Activated CD4-positive, alpha-beta T cell treated with anti-CD3 and anti-CD28 coated beads, Interleukin-2, amount 10 ng/mL, durations not matched to agents 7 days and 5 days (primary cell): ENCODE measurements at places on chromosomes 5 and 9.

DNA sequence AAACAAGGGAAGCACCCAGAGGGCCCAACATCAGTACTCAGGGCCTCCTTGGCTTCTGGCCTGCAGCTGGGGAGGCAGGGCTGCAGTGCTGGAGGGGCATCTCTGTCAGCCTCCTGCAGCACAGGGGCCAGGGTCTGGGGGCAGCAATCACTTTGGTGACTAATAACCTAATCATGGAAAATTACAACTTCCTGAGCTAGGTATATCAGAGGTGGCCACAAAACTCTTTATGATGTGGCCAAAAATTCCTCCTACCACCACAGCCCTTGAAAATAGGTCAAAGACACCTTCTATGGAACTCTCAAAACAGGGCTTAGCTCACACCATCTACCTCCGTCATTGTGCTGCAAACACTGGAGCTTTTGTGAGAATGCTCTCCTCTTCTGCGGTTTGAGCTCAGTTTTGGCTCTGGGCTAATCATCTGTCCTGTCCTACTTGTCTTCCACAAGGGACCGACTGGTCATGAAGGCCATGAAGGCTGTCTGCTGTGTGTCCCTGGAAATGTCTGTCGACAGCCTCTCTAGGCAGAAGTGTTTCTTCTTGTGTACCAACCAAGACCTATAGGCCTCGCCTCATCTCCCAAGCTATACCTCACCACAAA, 28.6 kb downstream of the CSF2 start:
- DNase-seq: no peak

- DNase-seq: no peak
Measured at GRCh38 chr9:122007837-122008236, 85.3 kb downstream of the TTLL11 start.

DNA sequence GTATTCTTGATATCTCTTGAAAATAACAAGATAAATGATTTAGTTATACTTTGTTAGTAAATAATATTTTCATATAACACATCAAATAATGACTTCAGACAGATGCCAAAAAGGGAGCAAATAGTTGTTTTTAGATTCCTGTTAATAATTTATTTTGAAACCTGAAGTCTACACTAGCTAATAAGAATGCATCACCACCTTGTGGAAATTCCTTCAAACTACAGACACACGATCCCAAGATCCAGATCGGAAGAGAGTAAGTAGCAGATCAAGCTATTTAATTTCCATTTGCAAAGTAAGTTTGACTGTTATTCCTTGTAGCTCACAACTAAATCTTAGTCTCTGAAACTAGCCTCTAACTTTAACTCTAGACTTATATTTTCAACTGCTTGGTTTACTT, 35.5 kb upstream of the ISL1 start:
- DNase-seq: no peak

DNA sequence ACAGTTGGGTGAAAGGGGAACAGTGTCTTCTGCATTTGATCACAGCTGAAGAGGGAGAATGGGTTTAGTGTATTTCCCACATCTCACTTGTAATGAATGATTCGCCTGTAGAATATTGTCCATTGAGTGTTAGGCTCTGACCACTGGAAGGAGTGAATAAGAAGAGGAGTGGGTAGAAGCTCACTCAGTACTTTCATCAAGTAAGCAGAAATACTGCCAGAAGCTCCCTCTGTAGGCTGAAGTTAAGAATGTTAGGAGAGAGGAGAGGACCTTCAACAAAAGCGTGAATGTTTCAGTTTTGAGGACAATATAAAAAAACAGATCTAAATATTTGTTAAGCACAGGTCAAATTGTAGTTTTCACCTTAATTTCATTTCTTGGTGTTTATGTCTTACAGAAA, 27.5 kb downstream of the FSD1L start:
- no peak for DNase-seq

- DNase-seq: no peak
Measured at GRCh38 chr9:126561582-126561981, 52.1 kb upstream of the LMX1B start.

- no peak for DNase-seq
Measured at GRCh38 chr9:14478175-14479162, 164.5 kb upstream of the NFIB start.

- no peak for DNase-seq
Measured at GRCh38 chr5:35799753-35800152, 56.9 kb upstream of the IL7R start.

DNA sequence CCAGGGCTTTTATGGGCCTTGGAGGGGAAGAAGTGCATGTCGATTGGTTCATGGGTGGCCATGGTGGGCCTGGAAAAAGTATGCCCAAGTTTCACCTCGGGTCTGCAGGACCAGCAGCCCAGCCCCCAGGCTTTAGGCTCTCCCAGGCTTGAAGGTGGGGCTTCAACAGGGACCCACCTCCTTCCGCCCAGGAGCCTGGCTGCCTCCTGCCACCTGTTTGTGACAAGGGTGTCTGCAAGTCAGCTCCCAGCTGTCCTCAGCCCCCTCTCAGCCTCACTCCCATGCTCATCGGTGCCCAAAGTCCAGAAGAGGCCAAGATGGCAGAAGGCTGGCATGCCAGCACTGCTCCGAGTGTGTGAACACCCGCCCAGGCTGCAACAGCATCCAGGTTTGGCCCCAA, 1063.2 kb upstream of the ACO1 start:
- DNase-seq: no peak

GRCh38 chr9:99818500-99818899, 3.2 kb upstream of the NR4A3 start:
- no peak for DNase-seq

GRCh38 chr5:151663617-151664293, 23.0 kb downstream of the SPARC start:
- DNase-seq: no peak

DNA sequence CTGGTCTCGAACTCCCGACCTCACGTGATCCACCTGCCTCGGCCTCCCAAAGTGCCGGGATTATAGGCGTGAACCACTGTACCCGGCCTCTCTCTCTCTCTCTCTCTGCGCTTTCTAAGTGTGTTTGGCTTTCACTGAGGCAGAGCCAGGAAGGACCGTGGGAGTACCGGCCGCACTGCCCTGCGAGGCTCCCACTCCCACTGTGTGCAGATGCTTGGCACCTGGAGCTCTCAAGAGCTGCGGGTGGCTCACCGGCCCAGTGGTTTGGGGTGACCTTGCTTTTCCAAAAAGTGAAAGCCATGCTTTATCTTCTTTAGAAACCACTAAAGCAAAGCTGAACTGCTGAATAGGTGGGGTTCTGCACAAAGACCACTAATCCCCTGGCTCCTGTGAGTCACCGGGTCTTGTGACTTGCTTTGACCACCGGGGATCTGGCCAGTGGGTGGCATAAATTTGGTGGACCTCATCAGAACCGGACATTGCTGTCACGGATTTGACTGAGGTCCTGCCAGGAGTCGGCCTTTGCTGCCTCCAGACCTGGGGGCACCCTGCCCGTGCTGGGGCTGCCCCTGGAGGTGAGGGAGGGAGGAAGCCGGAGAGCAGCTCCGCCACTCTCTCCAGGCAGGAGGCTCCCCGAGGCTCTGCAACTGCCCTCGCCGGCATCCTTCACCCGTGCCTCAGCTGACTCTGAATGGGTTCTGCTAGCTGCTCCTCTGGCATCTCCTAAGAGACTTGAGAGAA, 228.9 kb downstream of the FANCC start:
- no peak for DNase-seq

DNA sequence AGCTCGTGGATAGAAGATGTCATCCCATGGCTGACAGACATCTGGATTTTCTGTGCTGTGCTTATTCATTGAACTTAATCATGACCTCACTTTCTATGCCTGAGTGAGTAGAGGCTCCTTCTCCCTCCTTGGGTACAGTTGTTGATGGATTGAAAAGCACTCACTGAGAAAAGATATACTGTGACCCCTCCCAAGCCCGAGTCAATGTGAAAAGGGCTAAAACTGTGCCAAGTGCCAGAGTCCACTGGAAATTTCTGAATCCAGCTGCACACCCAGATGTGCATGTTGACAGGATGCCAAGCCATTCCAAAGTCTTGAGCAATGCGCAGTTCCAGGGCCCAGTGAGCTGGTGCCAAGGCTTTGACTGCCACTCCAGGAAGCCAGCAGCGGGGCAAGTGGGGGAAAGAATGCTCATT, 473.0 kb downstream of the NTRK2 start:
- no peak for DNase-seq

- no peak for DNase-seq
Measured at GRCh38 chr9:94148419-94148818, 64.2 kb downstream of the PTPDC1 start.

DNA sequence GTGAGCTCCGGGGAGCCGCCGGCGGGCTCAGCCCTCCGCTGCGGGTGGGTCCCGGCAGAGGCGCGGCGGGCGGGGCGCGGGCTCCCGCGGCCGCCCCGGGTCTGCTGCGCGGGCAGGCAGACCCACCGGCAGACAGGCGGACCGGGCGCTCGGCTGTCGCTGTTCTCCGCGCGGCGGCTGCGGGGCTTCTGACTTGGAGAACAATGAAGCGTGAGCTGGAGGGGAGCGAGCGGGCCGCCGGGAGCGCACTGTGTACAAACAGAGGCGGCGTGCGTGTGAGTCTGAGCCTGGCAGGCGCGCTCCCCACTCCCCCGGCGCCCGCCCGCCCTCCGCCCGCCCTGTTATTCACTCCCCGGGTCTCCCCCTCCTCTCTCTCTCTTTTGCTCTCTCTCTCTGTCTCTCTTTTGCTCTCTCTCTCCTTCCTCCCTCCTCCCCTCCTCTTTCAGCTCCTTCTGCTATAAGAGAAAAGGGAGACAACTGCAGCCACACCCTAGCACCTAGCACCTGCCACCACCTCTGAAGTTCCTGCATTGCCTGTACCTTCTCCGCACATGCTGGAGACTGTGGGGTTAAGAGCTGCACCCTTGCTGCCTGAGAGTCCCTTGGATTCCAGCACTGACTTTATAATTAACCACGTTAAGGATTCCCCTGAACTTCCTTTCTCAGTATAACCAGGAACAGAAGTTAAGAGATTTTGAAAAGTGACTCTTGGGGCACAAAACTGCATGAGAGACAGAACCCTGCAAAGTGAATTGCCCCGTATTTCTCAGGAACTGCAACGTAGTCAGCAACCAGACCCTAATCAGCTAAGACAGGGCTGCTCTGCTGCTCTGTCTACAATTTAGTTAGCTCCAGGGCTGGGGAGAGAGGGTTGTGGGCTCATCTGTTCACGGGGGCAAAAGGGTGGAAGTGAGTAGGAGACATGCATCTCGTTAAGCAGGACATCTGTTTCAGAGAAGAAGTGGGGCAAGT, at the start of gene EDIL3:
EDIL3 (minus strand) TSS at position 277 of the 972 bp plus-strand sequence. CDS start 506 bp downstream, outside the sequence.
- DNase-seq: no peak

- DNase-seq: no peak
Measured at GRCh38 chr5:128253161-128253560, 169.6 kb downstream of the SLC12A2 start.

DNA sequence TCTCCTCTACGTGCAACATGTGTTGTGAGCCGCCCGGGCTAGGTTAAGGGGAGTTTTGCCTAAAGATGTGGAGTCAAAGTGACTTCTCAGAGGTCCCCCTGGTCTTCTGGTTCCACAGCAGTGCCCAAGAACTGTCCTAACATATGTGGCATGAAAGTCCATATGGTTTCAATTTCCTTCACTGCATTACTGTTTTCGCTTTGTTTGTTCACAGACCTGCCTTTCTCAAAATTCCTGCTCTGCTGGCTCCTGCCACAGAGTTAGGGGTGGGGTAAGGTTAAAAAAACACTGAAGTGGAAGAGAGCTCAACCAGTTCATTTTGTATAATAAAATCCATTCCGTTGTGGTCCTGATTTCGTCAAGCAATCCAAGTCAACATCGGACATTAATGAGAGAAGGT, 289.4 kb downstream of the DMAC1 start:
- DNase-seq: no peak

DNA sequence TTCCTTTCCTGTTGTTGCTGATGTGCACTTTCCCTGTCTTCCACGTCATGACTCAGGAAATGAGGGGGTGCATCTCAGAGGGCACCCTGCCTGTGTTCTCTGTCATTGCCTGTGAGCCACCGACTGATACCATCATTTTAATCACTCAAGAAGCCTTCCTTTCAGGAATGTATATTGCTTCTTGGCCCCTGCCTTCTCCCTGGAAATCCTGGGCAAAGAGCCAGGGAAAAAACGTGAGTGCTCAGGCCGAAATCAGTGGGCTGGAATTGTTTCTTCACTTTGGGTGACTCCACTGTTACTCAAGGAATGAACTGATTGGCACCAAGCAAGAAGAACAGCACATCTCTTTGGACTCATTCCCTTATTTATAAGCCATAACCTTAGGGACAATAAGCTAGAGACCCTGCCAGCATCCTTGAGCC, 126.1 kb downstream of the SNX18 start:
- no peak for DNase-seq

- DNase-seq: no peak
Measured at GRCh38 chr9:77422969-77423368, 225.2 kb downstream of the GNA14 start.

GRCh38 chr5:126414874-126415502, 8.2 kb upstream of the GRAMD2B start:
- no peak for DNase-seq

GRCh38 chr5:39547553-39548154, 122.9 kb upstream of the DAB2 start:
- peak; percentile 28 for DNase-seq

DNA sequence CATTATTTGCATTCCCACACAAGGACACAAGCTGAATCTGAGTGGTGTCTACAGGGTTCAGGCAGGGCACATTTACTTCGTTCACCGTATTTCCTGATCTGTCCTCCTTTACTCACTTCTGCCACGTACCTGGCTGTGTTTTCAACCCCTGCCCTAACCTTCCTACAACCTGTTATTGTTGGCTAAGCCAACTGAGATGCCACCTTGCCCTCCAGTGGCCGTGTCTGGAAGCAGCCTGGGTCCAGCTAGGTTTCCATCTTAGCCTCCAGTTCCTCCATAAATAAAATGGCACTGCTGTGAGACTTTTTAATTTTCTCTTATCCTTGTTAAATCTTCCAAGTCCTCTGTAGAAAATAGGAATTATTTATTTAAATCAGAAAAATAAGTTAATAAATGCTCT, 64.8 kb downstream of the ATP10B start:
- no peak for DNase-seq

DNA sequence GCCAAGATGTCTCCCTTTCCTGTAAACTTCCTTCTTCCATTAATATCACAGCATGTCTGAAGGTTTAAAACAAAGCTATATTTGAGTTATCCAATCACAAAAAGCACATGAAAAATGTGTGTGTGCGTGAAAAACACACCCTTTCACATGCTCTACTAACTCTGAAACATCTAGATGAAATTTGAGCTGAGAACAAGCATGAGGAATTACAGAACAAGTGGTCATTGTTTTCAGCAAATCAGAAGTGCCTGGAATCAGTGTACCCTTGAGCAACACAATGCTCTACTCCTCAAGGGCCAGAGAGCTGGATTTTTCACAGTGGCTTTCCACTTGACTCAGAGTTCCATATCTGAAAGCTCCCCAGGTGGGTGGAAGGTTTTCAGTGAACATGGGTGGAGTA, 255.9 kb downstream of the PSAT1 start:
- no peak for DNase-seq
